ENCODE measurements at places on chromosomes 12 and 14.
A peak's percentile ranks its signal among the peaks of the same experiment; 100 is the strongest.

GRCh38 chr14:24327303-24327702 lies 7.6 kb downstream of the ADCY4 start:
- DNase-seq = no peak

- DNase-seq = no peak
These were observed 2.3 kb upstream of the GARIN2 start for GRCh38 chr14:67186789-67187584.

DNA sequence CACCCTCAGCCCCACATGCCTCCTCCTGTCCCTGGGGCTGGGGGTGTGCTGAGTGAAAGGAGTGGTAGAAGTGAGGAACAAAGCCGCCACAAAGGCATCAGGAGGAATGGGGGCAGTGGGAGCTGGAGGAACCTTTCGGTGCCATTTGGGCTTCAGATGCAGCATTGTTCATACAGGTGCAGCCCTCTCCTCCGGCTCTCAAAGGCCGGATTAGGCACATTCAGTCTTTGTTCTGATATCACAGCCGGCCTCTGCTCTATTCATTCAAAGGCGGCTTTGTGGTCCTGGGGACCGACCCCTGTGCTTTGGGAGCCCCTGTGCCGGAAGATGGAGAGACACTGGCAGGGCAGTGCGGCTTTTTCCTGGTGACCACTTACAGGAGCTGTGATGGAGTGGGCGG lies 53.2 kb downstream of the SMOC1 start:
- DNase-seq = no peak

GRCh38 chr12:28191051-28192048 lies 1.1 kb downstream of the CCDC91 start:
- no peak for DNase-seq

- DNase-seq = no peak
These were observed 45.4 kb downstream of the NIN start for GRCh38 chr14:50785457-50786063.

DNA sequence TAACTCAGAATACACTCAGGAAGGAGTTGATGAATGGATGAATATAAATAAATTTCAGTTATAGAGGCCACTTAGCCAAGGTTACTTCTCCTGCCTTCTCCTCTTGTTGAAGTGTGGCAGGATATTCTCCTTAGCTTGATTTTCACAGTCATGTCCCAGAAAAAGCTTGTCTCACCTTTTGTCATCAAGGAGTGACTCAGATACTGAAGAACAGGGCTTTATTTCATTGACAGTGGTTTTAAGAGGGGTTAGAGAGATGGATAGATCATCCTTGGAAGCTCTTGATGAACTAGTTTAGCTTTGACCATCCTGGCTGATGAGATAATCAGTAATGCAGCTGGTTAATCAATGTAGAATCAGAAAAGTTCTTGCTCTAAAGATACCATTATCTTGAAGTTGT lies 35.0 kb upstream of the CFAP54 start:
- no peak for DNase-seq

GRCh38 chr12:104094284-104094683 lies 30.0 kb downstream of the HCFC2 start:
- no peak for DNase-seq

DNA sequence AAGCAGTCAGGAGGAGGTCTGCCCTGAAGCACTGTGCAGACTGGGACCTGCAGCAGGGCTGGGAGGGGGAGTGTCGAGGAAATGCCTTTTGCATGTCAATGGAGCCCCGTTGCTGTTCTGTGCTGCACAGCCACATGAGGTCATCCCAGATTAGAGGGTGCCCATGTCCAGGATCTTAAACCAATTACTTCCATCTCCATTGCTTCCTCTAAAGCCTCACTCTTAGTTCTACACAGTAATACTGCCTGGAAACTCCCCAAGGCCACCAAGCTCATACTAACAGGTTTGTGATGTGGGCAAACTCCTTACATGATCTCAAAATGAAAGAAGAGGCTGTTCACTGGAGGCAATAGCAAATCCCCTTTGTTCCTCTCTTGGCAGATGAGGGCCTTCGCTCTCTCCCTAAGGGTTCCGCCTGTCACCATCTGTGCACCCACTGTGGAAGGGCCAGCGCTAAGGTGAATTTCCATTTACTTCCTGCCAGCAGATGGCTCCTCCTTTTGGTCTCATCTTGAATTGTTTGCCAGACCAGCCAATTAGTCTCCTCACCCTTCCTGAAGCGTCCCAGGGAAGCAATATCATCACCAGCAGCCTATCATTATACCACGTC lies 35.4 kb upstream of the LTA4H start:
- no peak for DNase-seq

DNA sequence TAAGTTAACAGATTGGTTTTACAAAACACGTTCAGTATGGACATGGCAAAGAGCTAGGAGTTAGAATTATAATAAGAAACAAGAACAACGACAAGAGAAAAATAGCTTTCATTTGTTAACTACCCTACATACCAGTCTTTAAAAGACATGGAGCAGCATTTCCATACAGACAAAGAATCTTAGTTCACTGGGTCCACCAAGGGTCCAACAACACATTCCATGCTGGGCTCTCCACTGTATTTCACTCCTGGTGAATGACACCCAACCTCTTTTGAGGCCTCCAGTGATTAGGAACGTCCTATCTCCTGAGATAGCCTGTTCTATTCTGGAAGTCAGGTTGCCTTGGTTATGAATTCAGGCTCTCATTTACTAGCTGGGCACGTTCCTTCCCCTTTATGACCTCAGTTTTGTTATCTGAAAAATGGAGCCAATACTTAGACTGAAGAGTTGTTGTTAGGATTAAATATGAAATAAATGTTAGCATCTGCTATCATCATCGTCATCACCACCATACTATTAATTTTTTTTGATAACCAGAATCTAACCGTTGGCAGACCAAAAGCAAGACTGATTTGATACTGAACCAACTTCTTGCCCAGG lies 37.7 kb downstream of the C12orf75 start:
- no peak for DNase-seq

GRCh38 chr14:105999361-106000028 lies 473.1 kb downstream of the TMEM121 start:
- DNase-seq = peak; percentile 36

GRCh38 chr14:36947362-36947761 lies 225.0 kb downstream of the SLC25A21 start:
- DNase-seq = no peak

DNA sequence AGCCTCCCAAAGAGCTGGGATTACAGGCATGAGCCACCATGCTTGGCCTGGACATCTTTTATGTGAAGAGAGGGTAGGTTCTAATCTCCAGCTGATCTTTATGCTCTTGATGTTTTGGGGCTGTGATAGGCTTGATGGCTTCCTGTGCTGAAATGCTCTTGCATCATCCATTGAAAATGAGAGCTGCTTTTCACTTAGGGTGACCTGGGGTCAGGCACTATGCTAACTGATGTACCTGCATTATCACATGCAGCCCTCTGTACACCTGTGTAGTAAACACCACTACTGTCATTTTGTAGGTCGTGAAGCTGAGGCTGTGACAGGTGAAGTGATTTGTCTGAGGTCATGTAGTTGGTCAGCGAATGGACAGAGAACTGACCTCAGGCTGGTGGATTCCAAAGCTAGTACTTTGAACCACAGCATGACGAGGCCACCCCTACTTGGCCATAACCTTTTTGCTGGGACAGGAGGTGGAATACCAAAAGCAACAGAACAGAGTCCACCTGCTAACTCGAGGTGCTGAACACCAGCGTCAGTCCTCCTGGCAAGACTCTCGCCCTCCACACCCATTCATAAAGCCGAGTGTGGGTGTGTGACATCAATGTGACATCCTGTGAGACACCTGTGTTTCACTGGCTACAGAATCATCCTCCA lies 69.1 kb downstream of the C12orf75 start:
- no peak for DNase-seq

DNA sequence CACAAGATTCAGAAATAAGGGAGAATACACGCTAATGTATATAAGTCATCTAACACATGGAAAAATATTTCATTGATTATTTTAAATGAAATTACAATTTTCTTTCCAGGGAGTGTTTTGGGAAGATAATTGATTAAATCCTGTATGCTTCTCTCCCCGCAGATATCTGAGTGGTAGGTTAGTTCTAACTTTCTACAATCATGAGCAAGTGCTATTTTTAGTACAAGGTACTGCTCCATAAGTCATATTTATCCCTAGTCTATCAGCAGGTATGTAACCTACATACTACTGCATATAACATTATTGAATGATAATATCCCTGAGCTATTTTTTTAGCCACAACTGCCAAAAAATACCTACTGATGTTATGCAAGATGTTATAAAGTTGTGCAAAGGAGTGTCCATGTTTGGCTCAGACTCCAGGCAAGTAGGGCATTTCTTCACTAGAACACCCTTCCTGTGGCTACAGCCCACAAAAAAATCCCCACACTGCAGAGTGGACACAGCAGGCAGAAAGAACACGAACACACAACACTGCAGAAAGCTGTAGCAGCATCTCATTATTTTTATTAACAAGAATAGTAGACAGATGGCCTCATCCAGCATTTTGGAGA lies 87.0 kb downstream of the SEC23A start:
- no peak for DNase-seq

DNA sequence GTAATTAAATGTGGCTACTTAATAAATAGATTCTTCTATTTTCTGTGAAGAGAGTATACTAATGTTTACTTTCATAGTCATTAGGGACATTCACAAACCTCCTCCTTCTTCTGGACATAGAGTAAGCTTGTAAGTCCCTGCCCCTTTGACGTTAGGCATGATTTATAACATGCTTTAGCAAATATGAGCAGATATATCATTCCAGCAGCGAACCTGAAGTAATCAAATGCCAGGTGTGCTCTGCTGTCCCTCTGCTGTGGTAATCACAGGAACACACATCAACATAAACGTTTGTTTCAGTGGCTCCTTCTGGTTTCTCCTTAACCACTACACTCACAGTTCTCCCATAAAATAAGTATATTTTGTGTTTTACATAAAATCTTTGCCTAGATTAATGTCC lies 961.8 kb downstream of the FLRT2 start:
- no peak for DNase-seq

DNA sequence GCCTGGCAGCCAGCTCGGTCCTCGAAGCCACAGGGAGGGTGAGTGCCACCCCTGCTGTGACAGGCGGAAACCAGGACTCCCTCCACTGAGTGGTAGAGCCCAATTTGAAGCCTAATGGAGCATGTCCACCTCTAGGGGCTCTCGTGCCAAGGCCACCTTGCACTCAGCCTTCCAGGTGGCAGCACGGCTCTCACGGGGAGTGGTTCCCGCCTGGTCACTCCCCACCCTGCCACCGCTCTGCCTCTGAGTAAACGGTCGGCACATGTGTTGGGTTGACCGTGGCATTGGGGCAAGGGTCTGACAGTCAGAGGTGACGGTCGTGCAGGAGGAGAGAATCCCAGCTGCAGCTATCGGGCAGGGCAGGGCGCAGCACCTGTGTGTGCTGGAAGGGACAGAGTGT lies 34.8 kb downstream of the IL31 start:
- DNase-seq = no peak

- DNase-seq = no peak
These were observed 8.6 kb upstream of the RAN start for GRCh38 chr12:130863298-130863697.

DNA sequence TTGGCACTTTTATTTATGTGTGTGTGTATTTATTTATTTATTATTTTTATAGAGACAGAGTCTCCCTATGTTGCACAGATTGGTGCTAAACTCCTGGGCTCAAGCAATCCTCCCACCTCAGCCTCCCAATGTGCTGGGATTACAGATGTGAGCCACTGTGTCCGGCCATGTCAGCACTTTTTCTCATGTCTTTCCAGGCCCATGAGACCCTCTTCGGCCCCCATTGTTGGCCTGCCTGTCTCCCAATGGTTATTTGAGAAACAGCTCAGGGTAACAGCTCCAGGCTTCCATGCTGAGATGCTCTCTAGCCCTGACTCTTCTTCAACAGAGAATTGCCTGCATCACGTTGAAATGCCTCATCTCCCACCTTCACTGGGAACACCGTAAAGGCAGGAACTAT lies 34.4 kb downstream of the TMEM30B start:
- no peak for DNase-seq

DNA sequence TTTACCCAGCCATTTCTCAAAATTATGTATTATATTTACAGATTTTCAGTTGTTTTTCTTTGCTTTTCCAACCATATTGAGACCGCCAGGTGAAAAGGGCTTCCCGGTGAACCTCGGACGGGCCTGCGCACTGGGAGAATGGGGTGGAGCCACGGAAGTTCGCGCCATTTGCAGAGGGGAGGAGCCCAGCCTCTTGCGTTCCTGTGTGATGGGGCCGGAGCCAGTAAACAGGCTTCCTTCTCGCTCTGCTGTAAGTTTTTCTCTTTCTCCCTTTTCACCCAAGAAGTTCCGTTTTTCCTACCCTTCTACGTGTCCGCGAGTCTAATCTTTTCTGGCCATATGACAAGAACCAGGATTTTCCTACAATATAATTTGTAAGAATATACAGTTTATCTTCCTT lies 1108.8 kb upstream of the SEL1L start:
- DNase-seq = no peak

DNA sequence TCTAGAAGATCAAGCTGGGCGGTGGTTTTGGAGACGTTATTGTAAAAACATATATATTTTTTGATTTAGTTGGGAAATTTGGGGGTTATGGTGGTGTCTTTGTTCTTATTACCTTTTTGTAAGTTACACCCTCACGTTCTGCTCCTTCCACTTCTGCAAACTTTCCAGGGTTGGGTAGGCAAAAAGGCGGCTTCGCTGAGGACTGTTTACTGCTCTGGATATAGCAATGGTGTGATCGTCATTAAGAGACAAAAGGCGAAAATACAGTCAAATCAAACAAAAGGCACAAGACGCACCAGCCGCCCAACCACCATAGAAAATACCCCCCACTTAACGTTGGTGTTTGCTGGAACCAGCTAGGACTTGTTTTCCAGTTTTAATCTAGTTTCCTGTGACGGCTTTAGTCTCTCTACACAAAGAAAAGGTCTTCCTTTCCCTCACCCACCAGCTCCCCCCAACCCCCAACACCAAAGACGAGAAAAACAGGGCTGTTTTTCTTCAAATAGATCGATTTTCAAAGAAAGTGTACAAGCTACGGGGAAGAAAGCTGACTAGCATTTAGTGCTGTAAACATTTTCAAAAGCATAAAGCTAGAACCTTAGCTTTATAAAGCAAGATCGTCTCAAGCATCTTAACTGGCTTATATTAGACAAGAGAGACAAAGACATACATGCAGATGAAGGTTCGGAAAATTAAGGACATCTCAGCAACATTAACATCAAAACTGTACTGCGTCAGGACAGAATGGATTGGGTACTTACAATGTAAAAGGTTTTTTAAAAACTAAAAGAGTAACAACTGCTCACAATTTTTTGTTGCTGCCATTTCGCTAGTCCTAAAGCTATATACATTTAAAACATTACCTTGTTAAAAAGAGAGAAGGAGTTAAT lies 2.0 kb upstream of the SETD1B start:
- DNase-seq = no peak

GRCh38 chr12:1935700-1936378 lies 17.4 kb upstream of the CACNA2D4 start:
- no peak for DNase-seq

GRCh38 chr14:70934502-70935134 lies 27.4 kb downstream of the PCNX1 start:
- no peak for DNase-seq

DNA sequence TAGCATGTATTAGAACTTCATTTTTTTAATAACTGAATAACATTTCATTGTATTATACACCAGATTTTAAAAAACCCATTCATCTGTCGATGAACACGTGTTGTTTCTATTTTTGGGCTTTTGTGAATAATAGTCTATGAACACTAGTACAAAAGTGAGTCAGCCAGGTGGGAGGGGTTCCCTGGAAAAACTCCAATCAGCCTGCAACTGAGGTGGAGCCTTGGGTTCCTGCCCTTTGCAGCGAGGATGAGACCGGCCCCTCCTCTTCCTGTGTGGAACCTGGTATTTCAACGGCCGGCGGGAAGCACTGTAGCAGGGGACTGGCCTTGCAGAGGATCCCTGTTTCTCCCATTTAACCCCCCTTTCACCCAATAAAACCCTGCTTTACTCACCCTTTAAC lies 56.1 kb downstream of the LMNTD1 start:
- no peak for DNase-seq
